ENCODE measurements at places on chromosomes 3 and 15.

DNA sequence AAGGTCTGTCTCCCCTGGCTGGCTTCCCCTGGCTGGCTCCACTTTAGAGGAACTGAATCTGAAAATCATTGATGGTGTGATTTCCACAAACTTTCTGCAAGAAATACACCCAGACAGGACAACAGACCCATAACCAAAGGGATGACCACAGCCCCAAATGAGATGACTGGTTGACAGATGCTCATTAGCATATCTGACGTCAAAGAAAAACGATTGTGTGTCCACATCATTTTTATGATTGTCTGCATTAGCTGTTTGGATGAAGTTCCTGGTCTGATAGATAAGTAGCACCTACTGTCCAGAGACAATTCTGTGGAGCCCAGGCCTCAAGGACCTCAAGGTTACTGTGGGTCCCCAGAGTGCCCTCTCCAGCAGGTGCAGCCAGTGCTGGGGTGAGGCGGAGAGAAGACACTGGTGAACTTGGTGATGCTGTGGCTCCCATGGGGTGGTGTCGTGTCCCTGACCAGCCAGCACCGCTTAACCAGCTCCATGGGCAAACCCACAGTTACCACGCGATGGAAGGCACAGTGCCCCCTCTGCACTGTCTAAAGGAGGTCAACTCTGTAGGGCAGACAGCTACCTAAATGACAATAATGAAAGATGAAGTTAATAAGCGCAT lies 127.4 kb downstream of the NSMCE3 start:
- no peak for DNase-seq

GRCh38 chr3:31041161-31041978 lies 146.9 kb upstream of the GADL1 start:
- DNase-seq, result no peak

DNA sequence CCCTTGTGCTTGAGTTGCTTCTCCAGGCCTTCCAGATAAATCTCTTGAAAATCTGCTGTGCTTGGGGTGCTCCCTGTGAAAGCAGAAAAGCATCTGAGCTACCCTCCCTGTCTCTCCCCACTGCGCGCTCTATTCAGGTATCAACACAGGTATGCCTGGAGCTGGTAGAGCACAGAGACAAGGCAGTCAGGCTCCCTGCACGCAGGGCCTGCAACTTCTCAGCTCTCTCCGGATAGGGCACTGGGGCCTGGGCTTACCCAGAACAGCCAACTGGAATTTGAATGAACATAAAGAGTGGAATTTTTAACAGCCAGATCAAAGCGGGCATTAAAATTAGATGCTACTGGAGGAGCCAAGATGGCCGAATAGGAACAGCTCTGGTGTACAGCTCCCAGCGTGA lies 183.6 kb downstream of the XXYLT1 start:
- no peak for DNase-seq

GRCh38 chr3:153219146-153219545 lies 57.1 kb downstream of the RAP2B start:
- DNase-seq, result no peak

DNA sequence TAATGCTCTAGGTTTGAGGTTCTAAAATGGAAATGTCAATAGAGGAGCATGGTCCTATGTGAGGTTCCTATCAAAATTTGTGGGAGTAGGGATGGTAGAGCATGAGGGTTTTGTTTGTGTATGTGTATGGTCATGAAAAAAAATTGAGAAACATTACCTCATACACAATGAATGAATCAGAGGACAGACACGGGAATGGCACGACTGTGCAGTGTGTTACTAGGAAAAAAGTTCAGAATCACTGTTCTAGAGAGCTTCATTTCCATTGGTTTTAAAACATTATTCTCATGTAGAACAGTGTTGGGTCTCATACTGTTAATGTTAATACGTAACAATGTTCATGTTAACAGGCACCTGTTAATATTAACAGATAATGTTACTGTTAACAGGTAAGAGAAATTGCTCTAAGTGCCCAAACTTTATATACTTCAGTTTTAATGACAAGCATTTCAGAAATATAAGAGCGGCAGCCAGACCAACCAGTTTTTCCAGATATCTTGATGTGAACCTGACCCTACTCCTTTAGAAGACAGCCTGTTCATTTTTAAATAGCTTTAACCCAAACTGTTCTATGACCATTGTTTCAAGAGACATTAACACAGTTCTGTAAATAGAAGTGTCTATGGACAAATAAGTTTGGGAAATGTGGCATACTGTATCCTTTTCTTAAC lies 48.0 kb downstream of the SLC15A2 start:
- no peak for DNase-seq

DNA sequence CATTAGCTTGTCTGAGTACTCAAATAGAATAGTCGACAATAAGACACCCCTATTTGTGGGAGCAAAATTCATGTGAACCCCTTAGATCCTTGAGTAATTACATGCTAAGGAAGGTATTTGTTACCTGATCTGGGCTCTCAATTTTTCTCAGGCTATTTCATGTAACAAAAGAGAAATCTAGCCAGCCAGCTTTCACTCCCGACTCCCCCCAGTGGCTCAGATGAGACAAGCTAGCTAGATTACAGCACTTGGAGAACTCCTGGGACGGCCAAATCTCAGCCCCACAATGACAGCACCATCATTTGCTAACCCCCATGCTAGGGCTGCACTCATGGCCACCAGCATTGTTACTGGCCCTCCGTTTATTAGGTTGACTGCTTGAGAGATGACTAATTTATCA lies 41.3 kb downstream of the GLDN start:
- no peak for DNase-seq

- DNase-seq, result no peak
These were observed 10.3 kb upstream of the CDV3 start for GRCh38 chr3:133563186-133563591.

DNA sequence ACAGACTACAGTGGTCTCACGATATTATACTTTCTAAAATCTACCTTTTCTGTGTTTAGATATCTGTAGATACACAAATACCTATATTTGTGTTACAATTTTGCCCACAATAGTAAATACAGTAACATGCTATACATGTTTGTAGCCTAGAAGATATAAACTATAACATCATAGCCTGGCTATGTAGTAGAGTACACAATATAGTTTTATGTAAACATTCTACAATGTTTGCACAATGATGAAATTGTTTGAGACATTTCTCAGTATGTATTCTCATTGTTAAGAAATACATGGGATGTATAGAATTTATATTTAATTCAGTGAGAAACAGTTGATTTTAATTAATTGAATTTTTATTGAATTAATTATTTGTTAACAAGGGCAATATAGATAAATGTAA lies 1367.0 kb downstream of the OTOL1 start:
- DNase-seq, result no peak

DNA sequence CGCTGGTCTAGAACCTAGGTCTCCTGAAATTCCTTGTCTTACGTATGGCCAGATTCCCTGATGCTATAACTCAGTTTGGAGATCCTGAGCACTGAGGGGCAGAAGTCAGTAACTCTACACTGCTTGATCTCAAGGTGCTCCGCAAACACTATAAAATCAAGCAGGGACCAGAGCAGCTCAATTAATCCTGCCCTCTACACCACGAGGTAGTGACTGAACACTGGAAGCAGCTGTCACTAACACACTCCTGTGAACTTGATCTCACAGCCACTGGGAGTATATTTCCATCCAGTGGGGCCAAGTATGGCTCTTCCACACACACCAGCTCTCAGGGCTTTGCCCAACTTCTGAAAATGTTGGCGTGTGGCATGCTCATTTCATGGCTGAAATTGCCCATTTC lies 51.0 kb downstream of the EDEM1 start:
- DNase-seq, result no peak

- DNase-seq, result no peak
These were observed 33.8 kb upstream of the GREM1 start for GRCh38 chr15:32683906-32684584.

- no peak for DNase-seq
These were observed 139.7 kb upstream of the TPM1 start for GRCh38 chr15:62902821-62903220.

DNA sequence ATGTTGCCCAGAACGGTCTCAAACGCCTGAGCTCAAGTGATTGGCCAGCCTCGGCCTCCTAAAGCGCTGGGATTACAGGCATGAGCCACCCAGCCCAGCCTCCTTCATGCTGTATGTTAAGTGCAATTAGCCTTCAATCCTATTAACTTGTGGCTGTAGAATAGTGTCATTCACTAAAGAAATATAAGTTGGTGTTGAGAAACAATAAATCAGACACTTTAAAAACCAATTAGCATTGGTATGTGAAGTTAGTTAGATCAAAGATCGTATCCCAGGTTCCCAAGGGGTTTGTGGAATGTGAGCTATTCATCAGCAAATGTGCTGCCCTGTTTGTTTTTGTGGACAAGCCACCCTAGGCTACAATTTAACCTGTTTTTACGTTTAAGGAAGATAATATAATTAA lies 11.0 kb upstream of the PIK3CB start:
- no peak for DNase-seq

GRCh38 chr3:66488492-66488891 lies 12.3 kb downstream of the LRIG1 start:
- DNase-seq, result no peak

GRCh38 chr3:64104006-64104405 lies 80.7 kb upstream of the PSMD6 start:
- DNase-seq, result no peak

GRCh38 chr15:98651581-98652220 lies 3.4 kb downstream of the IGF1R start:
- no peak for DNase-seq

DNA sequence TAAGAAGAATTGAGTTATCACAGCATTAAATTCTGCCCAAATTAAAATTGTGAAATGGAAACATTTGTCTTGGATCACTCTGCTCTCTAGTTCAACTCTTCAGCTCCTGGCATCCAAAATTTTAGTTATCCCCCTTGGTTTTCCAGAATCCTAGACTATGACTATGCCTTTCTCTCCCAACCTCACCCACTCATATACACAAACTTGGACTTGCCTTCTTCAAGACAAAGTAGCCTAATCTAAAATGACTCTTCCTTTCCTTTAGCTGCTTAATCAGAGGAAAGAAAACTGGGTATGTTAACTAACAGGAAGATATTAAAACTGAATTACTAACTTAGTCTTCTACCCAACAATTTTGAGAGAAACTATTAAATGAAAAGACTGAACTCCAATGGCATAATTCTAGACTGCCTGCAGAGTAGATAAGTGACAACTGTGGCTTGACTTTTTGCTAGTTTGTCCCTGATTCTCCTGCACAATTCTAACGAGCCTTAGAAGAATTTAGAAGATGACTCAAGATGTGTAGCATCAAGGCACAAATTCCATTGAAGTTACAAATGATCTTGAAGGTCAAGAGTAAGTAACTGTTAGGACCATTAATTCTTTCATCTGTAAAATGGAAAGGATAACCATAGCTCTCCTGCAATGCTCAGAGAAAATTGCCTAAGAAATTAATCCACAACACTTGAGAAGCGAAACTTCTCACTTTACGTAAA lies 5.2 kb upstream of the GOLIM4 start:
- no peak for DNase-seq

- DNase-seq, result no peak
These were observed 23.2 kb downstream of the ATXN7 start for GRCh38 chr3:63886858-63887257.

- no peak for DNase-seq
These were observed 48.1 kb downstream of the APBA2 start for GRCh38 chr15:28933710-28934445.

DNA sequence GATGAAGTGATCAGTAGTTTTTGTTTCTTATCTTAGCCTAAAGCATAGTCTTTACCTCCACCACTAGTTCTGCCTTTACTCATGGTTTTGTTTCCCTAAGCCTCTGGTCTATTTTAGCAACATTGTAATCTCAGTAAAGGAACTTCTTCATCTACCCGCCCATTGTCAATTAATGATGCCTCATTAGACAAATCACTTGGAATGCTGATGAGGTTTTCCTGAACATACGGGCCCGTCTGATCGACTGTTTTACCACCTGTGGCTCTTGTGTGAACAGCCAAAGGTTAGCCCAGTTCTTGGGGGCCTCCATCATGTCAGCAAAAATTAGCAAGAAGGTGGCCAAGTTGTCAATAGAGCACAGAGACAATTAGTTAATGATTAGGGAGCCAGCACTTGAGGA lies 470.1 kb upstream of the ARRDC4 start:
- DNase-seq, result no peak

DNA sequence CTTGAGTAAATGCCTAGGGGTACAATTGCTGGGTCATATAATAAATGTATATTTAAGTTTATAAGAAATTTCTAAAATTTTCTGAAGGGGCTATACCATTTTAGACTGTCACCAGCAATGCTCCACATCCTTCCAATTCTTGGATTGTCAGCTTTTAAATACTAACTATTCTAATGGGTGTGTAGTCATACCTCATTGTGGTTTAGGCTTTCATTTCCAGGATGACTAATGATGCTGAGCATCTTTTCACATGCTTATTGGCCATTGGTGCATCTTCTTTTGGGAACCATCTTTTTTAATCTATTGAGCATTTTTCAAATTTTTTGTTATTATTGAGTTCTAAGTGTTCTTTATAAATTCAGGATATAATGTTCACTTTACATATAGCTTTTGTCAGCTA lies 52.5 kb upstream of the CORO2B start:
- DNase-seq, result no peak

DNA sequence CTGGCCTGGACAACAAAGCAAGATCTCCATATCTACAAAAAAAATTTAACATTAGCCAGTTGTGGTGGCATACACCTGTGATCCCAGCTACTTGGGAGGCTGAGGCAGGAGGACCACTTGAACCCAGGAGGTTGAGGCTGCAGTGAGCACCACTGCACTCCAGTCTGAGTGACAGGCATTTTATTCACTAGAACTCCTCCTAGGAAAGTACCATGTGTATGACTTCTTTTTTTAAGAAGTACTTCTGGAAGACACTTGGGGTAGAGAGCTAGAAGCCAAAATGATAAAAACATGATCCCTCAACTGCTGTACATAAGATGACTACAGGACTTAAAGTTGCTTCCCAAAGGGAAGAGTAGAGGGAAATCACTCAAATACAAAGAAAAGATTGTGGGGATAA lies 24.0 kb downstream of the BCL2A1 start:
- DNase-seq, result no peak

GRCh38 chr15:68556139-68556990 lies 22.4 kb upstream of the CORO2B start:
- DNase-seq, result no peak

- DNase-seq, result no peak
These were observed 317.1 kb upstream of the TGFBR2 start for GRCh38 chr3:30289324-30289723.

- no peak for DNase-seq
These were observed 53.2 kb downstream of the PGPEP1L start for GRCh38 chr15:98954411-98954810.
